ENCODE measurements at places on chromosomes 3 and 15. TPM values are rescaled to one million over a fixed set of nuclear protein-coding genes. Genes with fewer than 3 reads are reported as not detected.

DNA sequence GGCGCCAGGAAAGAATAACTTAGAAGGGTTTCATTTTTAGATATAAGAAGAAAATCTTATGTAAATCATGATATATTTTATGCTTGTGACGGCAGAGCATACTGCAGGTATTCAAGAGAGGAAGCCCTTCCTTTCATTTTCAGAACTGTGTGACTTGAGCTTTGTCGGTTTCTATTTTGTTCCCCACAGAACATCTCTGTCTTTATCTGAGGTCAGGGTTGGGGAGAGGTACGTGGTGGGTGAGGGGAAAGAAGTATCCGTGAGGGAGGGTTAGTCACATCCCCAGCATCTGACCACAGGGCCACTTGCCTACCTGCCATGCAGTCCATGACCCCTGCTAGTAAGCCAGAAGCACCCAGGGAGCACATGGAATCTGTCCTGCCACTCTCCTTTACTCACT lies 126.5 kb downstream of the DGKG start:
- no peak for DNase-seq

GRCh38 chr15:83556754-83557153 lies 97.2 kb upstream of the ADAMTSL3 start:
- DNase-seq: no peak

GRCh38 chr3:133865136-133865855 lies 30.4 kb downstream of the RAB6B start:
- DNase-seq: no peak

DNA sequence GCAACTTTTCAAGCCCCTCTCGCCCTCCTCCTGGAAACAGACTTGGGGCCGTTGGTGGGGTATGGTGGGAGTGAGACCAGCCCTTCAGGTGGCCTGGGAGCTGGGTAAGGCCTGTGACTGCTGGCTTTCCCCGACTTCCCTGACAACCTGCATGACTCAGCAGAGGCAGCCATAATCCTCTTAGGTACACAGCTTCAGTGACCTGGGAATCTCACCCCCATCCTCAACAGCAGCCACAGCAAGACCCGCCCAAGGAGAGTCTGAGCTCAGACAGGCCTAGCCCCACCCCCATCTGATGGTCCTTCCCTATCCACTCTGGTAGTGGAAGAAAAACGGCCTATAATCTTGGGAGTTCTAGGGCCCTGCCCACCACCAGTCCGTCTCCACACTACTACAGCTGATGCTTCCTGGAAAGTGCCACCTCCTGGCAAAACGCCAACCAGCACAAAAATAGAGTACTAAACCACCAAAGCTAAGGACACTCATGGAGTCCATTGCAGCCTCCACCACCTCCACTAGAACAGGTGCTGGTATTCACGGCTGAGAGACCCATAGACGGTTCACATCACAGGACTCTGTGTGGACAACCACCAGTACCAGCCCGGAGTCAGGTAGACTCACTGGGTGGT lies 13.1 kb upstream of the SLC27A2 start:
- DNase-seq: no peak

MINDY2 gene
- 16.8 TPM for total RNA-seq

SH3GL3 gene
- 0.24 TPM for total RNA-seq

MSL2 gene
- 13.1 TPM for total RNA-seq

TTLL13 gene
- not detected for total RNA-seq
